ENCODE measurements at places on chromosomes 4 and X.
A peak's percentile ranks its signal among the peaks of the same experiment; 100 is the strongest.

GRCh38 chr4:112840061-112840460 is 203.1 kb downstream of the LARP7 start:
- no peaks in the 10 kb centered on the region for H3K27me3 ChIP-seq
- no peak overlapping the region for H3K27ac ChIP-seq
- H3K36me3 ChIP-seq: no peaks in the 10 kb centered on the region
- H3K4me1 ChIP-seq: no peaks in the 10 kb centered on the region
- H3K4me3 ChIP-seq: no peak overlapping the region

DNA sequence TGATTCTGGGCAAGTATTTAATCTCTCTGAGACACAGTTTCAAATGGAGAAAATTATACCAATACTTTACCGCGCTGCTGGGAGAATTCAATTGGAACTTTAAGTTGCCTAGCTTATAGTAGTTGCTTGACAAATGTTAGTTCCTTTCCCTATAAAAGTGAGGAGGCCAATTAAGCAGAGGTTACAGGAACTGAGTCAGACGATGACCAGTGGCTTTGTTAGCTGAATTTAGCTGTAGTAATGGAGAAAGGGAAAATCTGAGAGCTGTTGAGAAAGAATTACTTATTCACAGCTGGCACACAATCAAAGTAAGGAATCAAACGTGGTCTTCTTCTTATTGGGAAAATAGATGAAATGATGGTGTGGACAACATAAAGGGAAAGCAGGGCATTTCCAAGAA is 29.6 kb downstream of the SMARCA1 start:
- H3K27ac ChIP-seq: no peak overlapping the region
- DNase-seq: no peak
- peaks cover 44% of the 10 kb centered on the region for H3K36me3 ChIP-seq
- no peaks in the 10 kb centered on the region for H3K27me3 ChIP-seq
- H3K4me1 ChIP-seq: no peaks in the 10 kb centered on the region
- H3K4me3 ChIP-seq: no peak overlapping the region

GRCh38 chrX:16664626-16665025 is 14.7 kb downstream of the S100G start:
- H3K4me1 ChIP-seq: no peaks in the 10 kb centered on the region
- H3K27ac ChIP-seq: no peak overlapping the region
- no peaks in the 10 kb centered on the region for H3K27me3 ChIP-seq

GRCh38 chr4:31995943-31996901 is 1276.1 kb downstream of the PCDH7 start:
- no peak overlapping the region for H3K27ac ChIP-seq
- no peaks in the 10 kb centered on the region for H3K4me1 ChIP-seq
- H3K4me3 ChIP-seq: no peak overlapping the region

DNA sequence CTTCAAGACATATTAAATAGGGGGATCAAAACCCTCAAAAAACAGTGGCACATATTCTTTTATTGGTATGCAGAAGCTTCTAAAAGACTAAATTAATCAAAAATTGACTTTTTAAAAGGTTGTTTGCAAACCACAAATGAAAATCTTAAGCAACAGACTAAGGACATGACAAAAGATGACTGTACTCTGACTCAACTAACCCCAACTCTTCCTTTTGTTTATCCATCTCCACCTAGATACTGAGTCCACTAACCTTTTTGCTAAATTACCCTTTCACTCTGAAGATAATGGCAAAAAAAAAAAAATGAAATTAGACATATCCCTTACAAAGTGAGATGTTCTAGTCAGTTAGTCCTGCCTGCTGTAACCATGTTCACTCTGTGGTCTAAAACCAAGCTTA is 91.6 kb upstream of the NLRP2B start:
- no peak for DNase-seq
- H3K27me3 ChIP-seq: no peaks in the 10 kb centered on the region
- no peaks in the 10 kb centered on the region for H3K36me3 ChIP-seq
- no peak overlapping the region for H3K4me3 ChIP-seq
- no peaks in the 10 kb centered on the region for H3K4me1 ChIP-seq
- no peak overlapping the region for H3K27ac ChIP-seq

GRCh38 chrX:5829469-5829868 is 399.2 kb downstream of the NLGN4X start:
- no peaks in the 10 kb centered on the region for H3K4me1 ChIP-seq
- H3K4me3 ChIP-seq: no peak overlapping the region
- no peak for DNase-seq
- no peaks in the 10 kb centered on the region for H3K27me3 ChIP-seq
- H3K36me3 ChIP-seq: no peaks in the 10 kb centered on the region

DNA sequence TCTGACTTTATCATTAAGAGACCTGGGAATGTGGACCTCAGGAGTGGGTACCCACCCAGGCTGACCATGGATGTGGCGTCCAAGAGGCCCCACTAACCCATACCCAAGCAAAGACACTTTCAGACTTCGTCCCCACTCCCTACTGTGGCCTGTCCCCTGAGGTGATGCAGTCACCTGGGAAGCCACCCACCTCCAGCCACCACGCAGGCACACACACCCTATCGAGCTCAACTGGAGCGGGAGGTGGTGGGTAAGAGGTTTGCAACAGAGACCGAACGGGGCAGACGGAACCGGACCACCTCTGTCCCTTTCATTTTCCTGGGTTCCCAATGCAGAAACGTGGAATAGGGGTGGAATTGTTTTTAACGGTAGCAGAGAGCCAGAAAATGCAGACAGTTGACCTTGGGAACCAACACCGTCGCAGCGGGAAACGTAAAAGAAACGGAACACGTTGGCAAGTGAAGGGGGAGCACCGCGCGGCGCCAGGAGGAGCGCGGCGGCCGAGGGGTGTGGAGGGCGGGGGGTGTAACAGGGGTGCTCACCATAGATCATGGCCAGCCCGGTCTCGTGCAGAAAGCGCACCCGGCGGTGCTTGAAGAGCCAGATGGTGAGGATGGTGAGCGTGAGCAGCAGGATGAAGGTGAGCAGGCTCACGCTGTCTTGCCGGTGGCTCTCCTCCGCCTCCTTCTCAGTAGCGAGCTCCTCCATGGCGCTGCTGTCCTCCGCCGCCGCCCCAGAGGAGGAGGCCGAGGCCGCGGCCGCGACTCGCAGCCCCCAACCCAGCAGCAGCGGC is 559 bp downstream of the SLC9A7 start:
- H3K4me1 ChIP-seq: peaks cover 7% of the 10 kb centered on the region
- no peaks in the 10 kb centered on the region for H3K27me3 ChIP-seq
- H3K36me3 ChIP-seq: no peaks in the 10 kb centered on the region

DNA sequence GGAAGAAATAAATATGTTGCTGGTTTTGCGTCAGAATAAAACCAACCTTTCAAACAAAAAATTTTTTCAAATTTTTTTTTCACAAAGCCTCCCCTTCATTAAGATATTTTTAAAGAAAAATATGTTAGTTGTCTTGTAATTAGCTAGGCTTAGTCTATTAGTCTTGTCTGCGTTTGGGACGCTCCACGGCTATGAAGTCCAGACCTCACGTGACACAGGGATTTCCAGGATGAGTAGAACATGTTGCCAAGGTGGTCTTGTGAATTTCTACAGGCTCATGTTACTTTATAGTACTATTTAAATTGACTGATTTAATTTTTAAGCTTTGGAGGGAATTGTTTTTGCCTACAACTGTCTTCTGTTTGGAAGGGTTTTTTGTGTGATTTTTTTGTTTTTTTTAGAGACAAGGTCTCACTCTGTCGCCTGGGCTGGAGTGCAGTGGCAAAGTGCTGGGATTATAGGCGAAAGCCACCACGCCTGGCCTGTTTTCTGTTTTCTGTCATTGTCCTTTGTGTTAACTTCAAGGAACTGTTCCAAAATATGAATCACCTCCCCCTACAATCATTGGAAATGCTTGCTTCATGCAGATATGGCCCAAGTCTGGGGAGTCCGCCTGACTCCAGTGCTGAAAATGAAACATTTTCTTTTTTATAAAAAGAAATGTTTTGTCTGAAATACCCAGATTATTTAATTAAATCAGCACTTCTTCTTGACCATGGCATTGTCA is 26.2 kb downstream of the TMEM144 start:
- H3K4me1 ChIP-seq: no peaks in the 10 kb centered on the region
- no peak for DNase-seq
- H3K27me3 ChIP-seq: no peaks in the 10 kb centered on the region
- no peak overlapping the region for H3K4me3 ChIP-seq

- no peaks in the 10 kb centered on the region for H3K27me3 ChIP-seq
- no peak overlapping the region for H3K27ac ChIP-seq
Observed at GRCh38 chr4:1219566-1219950, 29.4 kb downstream of the CTBP1 start.

DNA sequence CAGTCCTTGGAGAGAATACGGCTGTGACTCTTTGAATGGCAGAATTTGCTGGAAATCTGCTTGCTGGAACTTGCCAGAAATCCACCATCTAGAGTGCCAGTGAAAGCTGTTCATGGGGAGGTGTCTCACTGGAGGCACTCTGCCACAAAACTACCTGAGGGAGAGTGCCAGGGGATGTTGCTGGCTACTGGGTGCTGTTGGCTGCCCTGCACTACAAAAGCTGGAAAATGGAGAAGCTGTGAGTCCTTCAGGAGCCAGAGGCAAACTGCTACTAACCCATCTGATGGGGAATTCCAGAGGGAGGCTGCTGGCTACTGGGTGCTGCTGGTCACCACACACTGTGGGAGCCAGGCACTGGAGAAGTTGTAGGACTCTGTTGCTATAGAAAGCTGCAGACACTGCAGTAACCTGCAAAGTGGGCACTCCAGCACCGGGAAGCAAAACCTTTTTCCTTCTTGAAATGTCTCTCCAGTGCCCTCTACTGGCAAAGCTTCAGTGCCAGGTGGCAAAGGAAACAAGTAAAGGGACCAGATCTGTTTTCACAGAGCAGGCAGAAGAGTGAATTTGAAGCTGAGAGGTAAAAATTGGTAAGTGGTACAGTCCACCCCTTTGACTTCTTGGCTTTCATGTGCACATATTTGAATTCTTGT is 47.8 kb upstream of the HSD17B10 start:
- peaks cover 4% of the 10 kb centered on the region for H3K27me3 ChIP-seq
- H3K4me1 ChIP-seq: no peaks in the 10 kb centered on the region
- peak; percentile 82 for DNase-seq

DNA sequence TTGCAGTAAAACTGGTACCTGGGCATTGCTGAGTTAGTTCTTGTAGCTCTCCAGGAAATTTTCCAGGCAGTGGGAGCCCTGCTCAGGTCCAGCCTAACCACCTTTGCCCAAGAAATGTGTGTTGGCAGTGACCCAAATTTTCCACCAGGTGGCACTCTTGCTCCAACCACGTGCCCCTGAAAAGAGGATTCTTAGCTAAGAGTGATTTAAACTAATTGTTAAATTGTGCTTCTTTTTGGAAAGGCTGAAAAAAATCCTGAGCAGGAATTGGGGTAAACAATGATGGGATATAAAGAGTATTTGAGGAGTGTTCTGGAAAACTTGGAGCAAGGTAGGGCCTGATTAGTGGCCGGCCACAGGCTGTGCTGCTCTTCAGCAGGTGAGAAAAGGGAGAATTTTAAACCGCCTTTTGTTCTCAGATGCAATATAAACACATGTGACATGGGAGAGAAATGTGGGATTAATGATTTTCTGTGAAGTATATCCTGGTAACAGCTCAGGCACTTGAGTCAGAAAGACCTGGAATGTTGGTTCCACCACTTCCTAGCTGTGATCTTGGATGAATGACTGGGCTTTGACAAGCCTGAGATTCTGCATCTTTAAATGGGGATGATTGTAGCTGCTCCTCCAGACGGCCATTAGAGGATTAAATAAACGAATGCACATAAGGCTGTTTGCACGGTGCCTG is 219.6 kb downstream of the PTTG2 start:
- peak overlapping the region; percentile 36 for H3K27ac ChIP-seq
- DNase-seq: peak; percentile 87
- H3K36me3 ChIP-seq: no peaks in the 10 kb centered on the region
- H3K4me1 ChIP-seq: peaks cover 28% of the 10 kb centered on the region

- no peaks in the 10 kb centered on the region for H3K4me1 ChIP-seq
- DNase-seq: no peak
- H3K4me3 ChIP-seq: no peak overlapping the region
- no peaks in the 10 kb centered on the region for H3K36me3 ChIP-seq
- H3K27ac ChIP-seq: no peak overlapping the region
Observed at GRCh38 chr4:148955564-148956297, 513.5 kb upstream of the NR3C2 start.

DNA sequence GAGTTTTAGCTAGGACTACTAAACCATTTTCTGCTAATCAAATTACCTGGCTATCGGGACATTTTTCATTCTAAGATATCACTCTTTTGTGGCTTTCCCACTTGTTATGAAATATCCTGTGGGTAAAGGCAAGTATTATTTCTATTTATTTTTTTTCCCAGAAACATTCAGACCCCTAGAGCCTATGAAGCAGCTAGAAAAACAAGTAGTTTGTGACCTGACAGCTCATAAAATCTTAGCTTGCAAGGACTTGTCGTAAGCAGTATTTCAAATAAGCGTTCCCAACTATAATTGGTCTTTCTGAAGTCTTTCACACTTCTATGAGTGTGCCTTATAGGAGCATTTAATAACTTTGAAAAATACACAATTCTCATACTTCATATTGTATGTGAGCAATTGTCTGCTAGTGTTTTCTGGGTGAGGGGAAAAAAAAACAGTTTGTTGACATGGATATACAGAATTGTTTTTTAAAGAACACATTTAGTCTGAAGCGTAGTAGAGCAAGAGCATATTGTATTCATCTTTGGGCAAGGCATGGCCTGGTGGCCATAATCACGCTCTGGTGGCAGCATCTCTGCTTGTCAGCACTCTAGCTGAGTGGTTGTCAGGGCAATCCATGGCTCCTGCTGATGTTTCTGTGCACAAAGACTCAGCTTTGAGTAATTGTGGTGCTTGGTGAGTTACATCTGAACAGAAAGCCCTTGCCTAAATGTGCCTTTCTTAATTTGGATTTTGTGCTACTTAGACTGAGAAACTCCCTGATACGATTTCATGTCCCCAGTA is 2.6 kb downstream of the MCUB start:
- H3K36me3 ChIP-seq: no peaks in the 10 kb centered on the region
- H3K27ac ChIP-seq: no peak overlapping the region
- DNase-seq: no peak
- H3K4me1 ChIP-seq: no peaks in the 10 kb centered on the region
- no peaks in the 10 kb centered on the region for H3K27me3 ChIP-seq

- no peaks in the 10 kb centered on the region for H3K27me3 ChIP-seq
- H3K27ac ChIP-seq: no peak overlapping the region
- H3K4me3 ChIP-seq: no peak overlapping the region
- no peaks in the 10 kb centered on the region for H3K4me1 ChIP-seq
- peak; percentile 2 for DNase-seq
Observed at GRCh38 chr4:98828801-98829200, 100.1 kb downstream of the EIF4E start.

DNA sequence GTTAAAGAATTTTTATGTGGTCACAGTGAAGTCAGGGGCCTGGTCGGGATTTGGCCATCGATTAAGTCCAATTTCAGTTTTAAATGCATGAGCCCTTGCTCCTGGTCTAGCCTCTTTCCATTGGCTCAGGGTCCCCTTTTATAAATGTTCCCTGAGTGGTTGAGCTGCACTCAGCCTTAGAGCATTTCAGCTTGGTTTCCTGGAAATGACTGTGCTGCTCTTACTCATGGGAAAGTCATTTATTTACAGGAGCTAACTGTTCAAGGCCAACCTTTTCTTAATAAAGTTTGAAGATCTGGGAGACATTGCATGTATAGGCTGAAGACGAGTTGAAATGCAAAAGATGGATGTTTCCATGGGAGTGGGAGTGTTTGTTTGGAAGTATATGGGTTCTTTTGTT is 98.8 kb upstream of the CLNK start:
- H3K27ac ChIP-seq: no peak overlapping the region
- H3K36me3 ChIP-seq: no peaks in the 10 kb centered on the region
- no peak overlapping the region for H3K4me3 ChIP-seq
- H3K4me1 ChIP-seq: no peaks in the 10 kb centered on the region
- peak; percentile 25 for DNase-seq

Data from stomach (tissue), 19 donors.